Urothelium cell line (cell line): ENCODE measurements at places on chromosomes 12 and 14.

DNA sequence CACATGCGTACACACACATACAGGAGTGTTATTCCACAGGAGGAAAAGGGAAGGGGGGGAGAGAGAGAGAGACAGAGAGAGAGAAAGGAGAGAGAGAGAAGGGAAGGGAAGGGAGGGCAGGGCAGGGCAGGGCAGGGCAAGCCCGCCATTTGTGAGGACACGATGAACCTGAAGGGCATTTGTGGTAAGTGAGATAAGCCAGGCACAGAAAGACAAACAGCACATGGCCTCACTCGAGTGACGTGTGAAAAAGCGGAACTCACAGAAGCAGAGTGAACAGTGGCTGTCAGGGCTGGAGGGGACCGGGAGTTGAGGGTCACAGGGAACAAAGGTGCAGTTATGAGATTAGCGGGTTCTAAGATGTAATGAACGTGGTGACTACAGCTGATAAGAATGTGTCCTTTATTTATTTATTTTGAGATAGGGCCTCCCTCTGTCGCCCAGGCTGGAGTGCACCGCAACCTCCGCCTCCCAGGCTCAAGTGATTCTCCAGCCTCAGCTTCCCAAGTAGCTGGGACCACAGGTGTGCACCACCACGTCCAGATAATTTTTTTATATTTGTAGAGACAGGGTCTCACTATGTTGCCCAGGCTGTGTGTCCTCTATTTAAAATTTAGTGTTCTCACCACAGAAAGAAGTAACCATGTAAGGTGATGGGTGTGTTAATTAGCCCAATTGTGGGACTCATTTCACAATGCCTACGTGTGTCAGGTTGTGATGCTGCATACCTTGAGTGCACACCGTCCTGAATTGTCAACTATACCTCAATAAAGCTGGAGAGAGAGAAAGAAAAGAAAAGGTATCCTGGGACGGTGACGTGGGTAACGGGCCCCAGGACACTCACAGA lies 18.7 kb upstream of the FBRSL1 start:
- no peak for DNase-seq

- DNase-seq = no peak
These were observed 10.1 kb upstream of the PITPNM2 start for GRCh38 chr12:123160801-123161487.

GRCh38 chr12:106645074-106645421 lies 62.2 kb downstream of the RFX4 start:
- DNase-seq = no peak

- no peak for DNase-seq
These were observed 839 bp downstream of the GSG1 start for GRCh38 chr12:13102461-13103195.
